ENCODE measurements at places on chromosomes 13 and 19.

DNA sequence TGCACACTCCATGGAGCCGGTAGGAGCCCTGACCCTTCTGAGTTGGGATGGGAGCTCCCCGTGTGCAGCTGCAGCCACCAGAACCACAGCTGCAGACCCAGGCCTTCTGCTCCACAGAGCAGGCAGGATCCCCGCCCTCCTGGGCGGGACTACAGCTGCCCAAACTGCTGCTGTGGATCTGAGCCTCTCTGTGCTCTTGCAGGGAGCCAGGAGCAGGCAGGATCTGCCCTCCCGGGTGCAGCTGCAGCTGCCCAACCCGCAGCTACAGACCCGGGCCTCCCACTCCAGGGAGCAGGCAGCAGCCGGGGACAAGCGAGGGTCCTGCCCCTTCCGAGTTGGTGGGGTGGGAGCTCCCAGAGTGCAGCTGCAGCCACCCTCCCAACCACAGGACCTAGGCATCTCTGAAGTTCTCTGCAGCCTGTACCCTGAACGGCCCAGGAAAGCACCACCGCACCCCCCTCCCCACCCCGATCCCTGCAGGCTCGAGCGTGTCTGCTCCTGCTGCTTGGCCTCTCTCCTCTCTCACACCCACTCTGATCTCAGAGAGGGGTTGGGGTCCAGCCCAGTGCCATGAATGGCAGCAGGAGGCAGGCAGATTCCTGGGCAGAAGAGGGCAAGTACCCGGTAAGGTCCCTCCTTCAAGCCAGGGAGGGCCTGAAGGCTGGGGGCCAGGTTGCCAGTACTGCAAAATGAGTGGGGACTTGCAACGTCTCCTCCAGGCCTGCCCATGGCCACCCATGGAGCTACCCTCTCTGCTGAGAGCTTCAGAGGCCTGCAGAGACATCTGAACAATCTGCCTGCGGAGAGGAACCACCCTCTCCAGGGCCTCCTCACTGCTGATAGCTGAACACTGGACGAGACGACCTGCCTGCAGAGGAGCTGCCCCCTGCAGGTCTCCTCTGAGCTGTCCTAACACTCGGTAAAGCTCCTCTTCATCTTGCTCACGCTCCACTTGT is 16.4 kb upstream of the EMP3 start:
- DNase-seq = peak; percentile 61

DNA sequence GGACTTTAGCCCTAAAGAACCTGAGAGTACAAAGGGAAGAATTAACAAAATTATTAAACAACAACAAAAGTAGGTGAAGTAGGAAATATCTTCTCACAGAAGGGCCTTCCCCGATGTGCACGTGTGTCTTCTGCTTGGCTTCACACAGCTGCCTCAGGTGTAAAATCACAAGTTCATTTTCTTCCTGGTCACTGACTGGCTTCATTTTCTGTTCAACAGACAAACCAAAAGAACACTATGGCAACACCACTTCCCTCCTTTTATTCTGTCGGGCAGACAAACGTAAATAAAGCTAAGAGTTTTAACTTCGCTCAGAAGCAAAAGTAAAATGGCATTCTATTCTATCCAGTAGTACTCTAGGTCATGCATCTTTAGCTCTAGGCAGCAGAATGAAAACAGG is 140.9 kb downstream of the TBC1D4 start:
- no peak for DNase-seq

DNA sequence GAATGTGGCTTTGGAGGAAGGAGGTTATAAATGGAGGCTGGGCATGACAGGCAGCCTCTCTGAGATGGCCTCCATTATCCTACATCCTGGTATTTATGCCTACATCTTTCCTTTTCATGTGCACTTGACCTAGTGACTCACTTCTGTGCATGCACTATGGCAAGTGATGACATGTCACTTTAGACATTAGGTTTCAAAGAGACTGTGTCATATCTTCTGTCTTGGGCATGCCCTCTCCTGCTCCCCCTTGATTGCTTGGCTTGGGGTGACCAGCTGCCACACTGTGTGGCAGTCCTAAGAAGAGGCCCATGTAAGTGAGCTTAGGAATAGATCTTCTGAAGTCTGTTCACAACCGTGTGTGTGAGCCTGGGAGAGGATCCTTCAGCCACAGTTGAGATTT is 472.8 kb downstream of the FGF9 start:
- DNase-seq = no peak

- peak; percentile 20 for DNase-seq
These were observed 589 bp downstream of the RBM26 start for GRCh38 chr13:79405501-79405830.

GRCh38 chr13:57552437-57552836 is 79.1 kb upstream of the PCDH17 start:
- no peak for DNase-seq

GRCh38 chr19:1914826-1915341 is 9.7 kb downstream of the ADAT3 start:
- DNase-seq = no peak

DNA sequence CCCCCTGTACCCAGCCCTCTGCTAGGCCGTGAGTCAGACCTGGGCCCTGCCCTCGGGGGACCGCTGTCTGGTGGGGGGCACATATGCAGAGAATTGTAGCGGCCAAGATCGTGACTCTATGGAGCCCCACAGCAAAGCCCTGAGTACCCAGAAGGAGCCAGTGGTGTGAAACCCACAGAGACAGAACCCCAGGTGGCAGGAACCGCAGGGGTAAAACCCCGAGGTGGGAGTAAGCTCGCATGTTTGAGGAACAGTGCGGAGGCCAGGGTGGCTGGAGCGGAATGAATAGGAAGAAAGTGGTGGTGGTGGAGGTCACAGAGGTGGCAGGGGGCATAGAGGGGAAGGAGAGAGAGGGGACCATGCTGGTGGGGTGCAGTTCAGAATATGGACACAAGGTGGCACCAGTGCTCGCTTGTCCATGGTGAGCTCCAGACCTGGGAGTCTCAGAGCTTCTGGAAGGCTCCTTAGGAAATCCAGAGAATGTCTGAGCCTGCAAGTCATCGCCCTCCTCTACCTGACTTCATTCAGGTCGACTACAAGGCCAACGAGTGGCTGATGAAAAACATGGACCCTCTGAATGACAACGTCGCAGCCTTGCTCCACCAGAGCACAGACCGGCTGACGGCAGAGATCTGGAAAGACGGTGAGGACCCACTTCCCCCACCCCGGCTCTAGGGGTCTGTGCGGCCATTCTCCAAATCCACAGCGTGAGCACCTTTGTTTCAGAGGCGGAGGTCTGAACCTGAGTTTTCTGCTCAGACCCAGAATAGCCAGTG is 48.9 kb downstream of the MYH14 start:
- DNase-seq = no peak

GRCh38 chr13:30697177-30697953 is 38.0 kb upstream of the ALOX5AP start:
- no peak for DNase-seq

DNA sequence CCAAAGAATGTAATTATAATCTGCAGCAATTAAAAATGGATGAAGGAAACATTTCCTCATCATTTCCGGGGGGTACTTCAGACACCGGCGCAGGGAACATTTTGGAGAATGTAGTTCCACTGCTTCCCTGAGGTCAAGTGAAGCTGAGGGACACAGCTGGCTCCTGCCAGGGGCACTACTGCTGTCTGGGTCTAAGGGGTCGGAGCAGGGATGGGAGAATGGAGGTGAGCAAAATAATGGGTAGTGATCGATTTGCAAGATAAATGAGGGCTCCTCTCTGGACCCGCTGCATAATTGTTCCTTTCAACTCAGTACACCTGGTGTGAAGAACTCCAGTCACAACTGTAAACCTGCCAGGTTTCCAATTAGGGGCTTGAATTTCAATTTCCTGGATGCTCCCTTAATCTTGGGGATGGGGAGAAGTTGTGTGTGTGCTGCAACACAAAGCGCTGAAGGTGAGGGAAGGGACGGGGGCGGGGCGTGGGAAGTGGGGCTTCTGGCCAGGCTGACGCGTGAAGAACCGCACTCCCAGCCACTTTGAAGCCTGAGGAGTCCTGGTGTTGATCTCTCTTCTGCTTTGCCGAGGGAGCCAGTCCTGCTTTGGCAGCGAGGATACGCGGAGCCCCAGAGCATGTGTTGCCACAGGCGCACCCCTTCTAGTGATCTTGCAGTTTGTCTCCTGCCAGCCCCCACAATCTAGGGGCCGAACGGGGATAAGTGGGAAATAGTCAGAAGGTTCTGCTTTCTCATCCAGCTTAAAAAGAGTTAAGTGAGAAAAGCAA is 57.9 kb upstream of the PCDH8 start:
- DNase-seq = no peak

DNA sequence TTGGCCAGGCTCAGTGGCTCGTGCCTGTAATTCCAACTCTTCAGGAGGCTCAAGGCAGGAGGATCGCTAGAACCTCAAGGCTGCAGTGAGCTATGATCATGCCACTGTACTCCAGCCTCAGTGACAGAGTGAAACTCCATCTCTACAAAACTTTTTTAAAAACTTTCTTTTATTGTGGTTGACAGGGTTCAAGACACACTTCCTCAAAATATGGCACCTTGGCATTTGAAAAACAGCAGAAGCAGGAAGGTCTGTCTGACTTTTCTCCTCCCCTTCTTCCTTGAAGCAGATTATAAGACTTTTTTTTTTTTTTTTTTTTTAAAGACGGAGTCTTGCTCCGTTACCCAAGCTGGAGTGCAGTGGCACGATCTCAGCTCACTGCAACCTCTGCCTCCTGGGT is 100.3 kb downstream of the TM9SF2 start:
- DNase-seq = no peak

All from SK-N-DZ (cell line).